Progenitor cell of endocrine pancreas (in vitro differentiated cells): ENCODE measurements at places on chromosomes 3 and 15. TPM values are rescaled to one million over a fixed set of nuclear protein-coding genes. Genes with fewer than 3 reads are reported as not detected.

DNA sequence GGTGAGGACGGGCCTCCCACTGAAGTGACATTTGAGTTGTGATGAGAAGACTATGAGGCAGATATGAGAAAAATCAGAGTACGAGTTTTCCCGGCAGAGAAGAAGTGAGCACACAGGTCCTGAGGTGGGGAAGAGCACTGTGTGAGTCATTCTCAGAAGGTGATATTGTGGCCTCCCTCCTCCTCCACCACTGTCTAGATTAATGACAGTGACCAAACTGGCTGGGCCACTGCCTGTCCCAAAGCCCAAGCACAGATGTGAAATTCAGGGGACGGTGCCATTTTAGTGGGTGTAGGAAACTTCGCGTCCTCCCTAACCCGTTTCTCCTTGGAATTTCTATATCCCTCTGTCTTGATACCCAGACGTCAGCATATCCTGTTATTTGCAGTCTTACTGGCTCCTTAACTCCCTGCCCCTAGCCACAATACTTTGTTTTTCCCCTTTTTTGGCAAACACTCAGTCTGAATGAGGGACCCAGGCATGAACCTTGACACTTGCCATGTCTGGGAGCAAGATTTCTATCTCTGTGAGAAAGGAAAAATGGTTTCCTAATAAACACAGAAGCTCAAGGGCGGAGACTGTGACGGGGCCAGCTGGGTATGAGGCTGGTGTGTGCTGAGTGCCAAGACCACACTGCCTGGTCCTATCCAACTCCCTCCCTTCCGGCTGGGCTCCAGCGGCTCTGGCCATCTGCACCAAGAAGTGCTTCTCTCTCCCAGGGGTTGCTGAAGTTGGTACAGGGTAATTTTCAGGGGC, 15.2 kb downstream of the PRICKLE2 start:
- no peak for DNase-seq

DNA sequence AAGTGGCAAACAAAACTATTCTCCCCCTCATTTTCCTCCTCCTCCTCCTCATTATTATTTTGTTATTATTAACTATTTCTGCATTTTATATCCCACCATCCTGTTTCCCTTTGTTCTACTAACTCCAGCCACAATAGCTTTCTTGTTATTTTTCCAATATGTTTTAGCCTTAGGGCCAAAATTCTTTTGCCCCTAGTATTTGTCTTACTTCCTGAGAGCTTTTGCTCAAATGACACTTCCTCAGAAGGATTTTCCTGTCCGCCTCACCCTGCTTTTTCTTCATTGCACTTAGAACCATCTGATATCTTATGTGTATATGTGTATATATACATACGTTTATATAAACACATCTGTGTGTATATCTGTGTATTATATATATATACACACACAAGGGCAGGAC, 32.7 kb upstream of the NUDT16 start:
- DNase-seq, result no peak

GRCh38 chr3:120284747-120285507, at the start of gene GPR156:
TSS of gene GPR156 (minus strand) at chr3:120285222. CDS start at chr3:120244098, 41,124 bp downstream.
- peak; percentile 25 for DNase-seq

DNA sequence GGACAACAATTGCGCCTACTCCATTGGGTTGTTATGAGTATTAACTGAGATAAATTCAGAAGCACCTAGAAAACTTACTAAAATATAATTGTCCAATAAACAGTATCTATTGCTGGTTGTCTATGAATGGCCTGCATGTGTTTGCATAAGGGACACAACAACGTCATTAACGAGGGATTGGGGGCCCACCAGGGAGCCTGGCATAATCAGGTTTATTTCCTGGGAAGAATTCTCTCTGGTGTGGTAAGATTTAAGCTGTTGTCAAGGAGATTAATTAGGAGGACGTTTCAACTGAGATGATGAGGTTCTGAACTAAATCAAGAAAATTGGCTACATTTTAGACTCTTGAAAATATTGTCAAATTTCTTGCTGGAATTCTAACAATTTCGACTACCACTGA, 176.1 kb upstream of the CDIN1 start:
- no peak for DNase-seq

The GCSAM gene
- not detected in 2 replicates for total RNA-seq

The DLG1 gene
- 99.6 and 115 TPM in 2 replicates for total RNA-seq
